ENCODE measurements at places on chromosomes 5 and 9.

DNA sequence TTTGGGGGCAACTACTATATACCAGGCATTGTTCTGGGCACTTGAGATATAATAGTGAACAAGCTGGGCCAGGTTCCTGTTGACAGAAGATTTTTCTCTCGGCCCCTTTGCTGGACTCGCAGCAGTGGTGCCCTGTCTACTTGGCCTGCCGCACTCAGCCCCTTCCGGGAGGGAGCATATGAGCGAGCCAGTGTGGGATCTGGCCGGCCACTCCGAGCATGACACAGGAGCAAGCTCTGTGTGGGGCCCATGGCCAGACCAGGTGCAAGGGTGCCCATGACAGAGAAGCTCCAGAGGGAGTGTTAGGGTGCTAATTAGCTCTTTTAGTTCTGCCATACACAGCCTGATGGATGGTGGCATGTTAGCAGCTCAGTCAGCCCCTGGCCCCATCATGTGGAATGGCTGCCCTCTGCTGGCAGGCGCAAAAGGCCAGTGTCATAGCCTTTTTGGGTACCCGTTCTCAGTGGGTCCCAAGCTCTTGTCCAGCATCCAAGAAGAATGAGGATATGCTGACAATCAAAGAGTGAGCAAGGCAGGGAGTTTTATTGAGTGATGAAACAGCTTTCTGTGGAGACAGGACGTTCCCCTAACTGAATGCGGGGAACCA is 9.3 kb upstream of the KIF4B start:
- DNase-seq: no peak

DNA sequence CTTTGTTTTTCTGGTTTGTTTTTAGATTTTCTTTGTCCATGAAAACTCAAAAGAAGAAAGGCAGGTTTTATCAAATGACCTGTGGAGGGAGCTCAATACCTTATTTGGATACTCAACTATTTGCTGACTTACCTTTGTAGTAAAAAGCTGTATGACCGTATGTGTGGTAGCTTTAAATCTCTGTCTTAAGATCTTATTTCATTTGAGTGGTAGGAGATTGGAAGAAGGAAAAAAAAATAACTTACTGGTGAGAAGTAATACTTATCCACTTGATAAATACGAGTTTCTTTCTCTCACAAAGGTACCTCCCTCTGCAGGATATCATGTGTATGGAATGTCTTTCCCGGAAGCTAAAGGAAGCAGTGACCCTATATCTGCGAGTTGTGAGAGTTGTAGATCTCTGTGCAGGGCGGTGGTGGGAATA is 15.0 kb downstream of the FBXO38 start:
- DNase-seq: no peak

- DNase-seq: no peak
Measured at GRCh38 chr9:2722715-2723114, 5.4 kb downstream of the KCNV2 start.

GRCh38 chr9:95864852-95865580 is 10.5 kb upstream of the ERCC6L2 start:
- DNase-seq: no peak

DNA sequence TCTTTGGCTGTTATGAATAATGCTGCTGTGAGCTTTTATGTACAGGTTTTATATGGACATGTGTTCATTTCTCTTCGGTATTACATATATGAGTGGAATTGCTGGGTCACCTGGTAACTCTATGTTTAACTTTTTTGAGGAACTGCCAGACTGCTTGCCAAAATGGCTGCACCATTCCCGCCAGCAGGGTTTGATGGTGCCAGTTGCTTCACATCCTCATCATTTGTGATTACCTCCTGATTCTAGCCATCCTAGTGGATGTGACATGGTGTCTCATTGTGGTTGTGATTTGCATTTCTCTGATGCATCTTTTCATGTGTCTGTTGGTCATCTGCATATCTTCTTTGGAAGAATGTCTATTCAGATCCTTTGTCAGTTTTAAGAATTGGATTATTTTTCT is 10.7 kb downstream of the NANS start:
- DNase-seq: no peak

- no peak for DNase-seq
Measured at GRCh38 chr9:91882627-91883026, 67.4 kb downstream of the ROR2 start.
